ENCODE measurements at places on chromosomes 12 and 14. TPM values are rescaled to one million over a fixed set of nuclear protein-coding genes. Genes with fewer than 3 reads are reported as not detected.

GRCh38 chr12:41473441-41473840, 285.3 kb downstream of the PDZRN4 start:
- no peak for DNase-seq

DNA sequence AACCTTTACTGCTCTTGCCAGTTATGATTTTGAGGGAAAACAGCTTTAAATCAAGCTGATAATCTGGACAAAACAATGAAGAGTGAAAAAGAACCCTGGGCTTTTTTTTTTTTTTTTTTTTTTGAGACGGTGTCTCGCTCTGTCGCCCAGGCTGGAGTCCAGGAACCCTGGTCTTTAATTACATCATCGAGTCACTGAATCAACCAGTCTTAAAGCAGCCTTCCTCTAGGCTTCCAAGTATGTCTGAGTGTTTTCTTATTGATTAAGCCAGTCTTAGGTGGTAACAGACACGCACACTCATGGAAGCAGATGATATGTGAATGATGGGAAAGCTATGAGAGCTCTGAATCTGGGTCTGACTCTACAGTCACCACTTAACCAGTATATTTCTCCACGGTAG, 5.9 kb upstream of the VCPKMT start:
- DNase-seq = no peak

The GLT8D2 gene
- total RNA-seq = 0.32 TPM

DNA sequence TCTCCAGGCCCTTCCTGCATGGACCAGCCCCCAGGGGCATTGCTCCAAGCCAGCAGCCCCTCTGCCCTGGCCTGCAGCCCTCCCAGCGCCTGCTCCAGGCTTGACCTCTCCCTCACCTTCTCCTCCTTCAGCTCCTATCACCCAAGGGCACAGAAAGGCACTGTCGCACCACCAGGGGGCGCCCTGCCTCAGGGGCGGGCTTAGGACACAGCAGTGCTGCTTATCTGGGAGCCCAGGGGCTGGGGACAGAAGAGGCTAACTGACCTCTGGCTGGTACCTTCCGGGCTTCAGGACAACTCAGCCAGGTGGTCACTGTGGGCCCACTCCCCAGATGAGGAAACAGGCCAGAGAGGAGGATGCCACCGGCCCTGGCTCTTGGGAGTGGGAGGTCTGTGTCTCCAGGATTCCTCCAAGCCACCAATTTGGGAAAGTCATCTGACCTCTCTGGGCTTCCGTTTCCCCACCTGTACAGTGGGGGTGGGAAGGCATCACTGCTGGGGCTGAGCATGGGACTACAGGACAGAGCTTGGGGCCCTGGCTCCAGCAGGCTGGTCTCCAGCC, 25.3 kb upstream of the GPR132 start:
- peak; percentile 91 for DNase-seq

GRCh38 chr14:49621114-49621881, 699 bp downstream of the MGAT2 start:
- DNase-seq = peak; percentile 33

DNA sequence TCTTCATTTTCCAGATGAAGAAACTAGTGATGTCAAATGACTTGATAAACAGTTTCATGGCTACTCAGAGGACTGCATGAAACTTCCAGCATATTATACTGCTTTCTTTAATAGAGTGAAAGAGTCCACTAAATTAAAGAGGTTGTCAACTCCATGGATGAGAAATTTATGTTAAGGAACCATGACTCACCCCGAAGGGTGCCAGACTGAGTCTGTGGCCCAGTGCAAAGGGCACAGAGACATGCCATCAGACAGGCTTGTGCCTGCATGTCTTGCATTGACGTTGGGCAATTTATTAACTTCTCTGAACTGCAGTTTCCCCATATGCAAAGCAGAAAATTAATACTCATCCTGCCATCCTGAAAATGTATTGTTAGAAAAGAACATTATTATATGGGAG, 382.4 kb downstream of the APAF1 start:
- DNase-seq = no peak

The PRH2 gene
- 1.0 TPM for total RNA-seq

- DNase-seq = no peak
Observed at GRCh38 chr12:98741196-98741555, 96.1 kb downstream of the APAF1 start.

- no peak for DNase-seq
Observed at GRCh38 chr12:8891976-8892375, 22.3 kb upstream of the PHC1 start.

DNA sequence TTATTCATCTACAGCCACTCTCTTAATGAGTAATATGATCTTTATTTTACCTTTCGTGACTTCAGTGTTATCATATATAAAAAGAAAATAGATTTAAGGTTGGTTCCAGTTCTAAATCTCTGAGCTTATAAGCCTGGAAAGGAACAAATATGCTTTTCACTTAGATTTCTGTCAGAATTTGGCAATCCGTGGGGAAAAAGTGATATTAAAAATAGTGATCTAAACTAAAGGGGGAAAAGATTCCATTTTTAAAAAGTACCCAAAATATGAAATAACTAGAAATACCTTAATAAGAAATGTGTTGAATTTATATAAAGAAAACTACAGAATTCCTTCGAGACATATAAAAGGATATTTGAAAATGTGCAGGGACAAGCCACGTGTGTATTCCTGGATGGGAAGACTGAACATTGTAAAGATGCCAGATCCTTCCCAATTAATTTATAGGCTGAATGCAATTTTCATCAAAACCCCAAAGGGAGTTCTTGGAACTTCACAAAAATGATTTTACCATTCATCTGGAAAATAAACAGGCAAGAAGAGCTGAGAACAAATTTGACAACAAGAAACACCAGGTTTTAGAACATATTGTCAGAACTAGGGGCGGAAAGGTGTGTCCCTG, 142.5 kb downstream of the EFCAB11 start:
- DNase-seq = no peak

DNA sequence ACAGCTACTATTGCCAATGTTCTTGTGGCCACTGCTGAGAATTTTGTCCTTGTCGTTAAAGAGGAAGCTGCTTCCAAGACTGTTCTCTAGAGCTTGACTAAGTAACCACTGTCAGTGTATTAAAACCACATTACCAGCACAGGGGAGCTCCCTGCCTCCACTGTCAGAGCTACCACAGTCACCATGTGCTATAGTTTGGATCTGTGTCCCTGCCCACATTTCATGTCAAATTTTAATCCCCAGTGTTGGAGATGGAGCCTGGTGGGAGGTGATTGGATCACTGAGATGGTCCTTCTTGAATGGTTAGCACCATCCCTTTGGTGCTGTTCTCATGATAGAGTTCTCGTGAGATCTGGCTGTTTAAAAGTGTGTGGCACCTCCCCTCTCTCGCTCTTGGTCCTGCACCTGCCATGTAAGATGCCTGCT, 23.2 kb upstream of the RAP1B start:
- DNase-seq = peak; percentile 22

The AGAP2 gene
- total RNA-seq = 54.1 TPM

The ERBB3 gene
- total RNA-seq = 0.66 TPM

The PRICKLE1 gene
- not detected for total RNA-seq

GRCh38 chr12:57087691-57088353, 1.1 kb upstream of the NAB2 start:
- peak; percentile 86 for DNase-seq

- DNase-seq = no peak
Observed at GRCh38 chr14:93163564-93163963, 21.1 kb downstream of the MOAP1 start.

GRCh38 chr12:119178544-119179334, at the start of gene HSPB8:
Gene HSPB8, plus strand, starts transcription at chr12:119178931. Its CDS starts 382 bp downstream, at chr12:119179313.
- no peak for DNase-seq

- no peak for DNase-seq
Observed at GRCh38 chr12:83807871-83808270, 1104.7 kb downstream of the SLC6A15 start.

DNA sequence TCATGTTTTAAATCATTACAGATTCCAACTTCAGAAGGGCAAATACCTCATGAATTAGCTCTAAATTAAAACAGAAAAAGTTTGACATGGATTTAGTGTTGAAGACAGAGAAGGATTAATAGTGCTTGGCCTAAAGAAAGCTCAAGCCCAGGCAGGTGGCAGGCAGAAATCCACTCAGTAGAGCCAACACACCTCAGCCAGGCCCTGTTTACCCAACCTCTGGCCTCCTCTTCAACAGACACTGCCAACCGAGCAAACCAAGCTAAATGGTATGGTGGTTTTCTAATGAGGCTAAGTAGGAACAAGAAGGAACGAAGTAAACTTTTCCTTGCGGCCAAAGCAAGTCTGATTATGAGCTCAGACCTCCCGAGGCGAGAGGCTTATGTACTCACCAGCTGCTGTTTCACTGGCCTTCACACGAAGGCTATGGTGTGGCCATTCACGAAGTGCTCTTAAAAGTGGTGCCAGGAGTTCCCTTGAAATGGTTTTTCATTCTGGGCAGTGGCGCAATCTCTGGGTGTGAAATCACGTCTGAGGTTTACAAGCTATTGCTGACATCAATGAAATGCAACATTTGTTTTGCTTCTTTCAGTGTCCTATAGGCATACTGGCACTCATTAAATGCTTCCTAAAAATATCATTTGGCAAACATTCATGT, 124.1 kb upstream of the LGR5 start:
- DNase-seq = no peak

The KLRB1 gene
- total RNA-seq = 216 TPM

The NGDN gene
- total RNA-seq = 126 TPM

GRCh38 chr12:121558956-121559355, 21.9 kb downstream of the KDM2B start:
- DNase-seq = no peak

GRCh38 chr14:25197885-25198284, 147.9 kb upstream of the STXBP6 start:
- no peak for DNase-seq

The LALBA gene
- not detected for total RNA-seq

The BATF gene
- total RNA-seq = 12.6 TPM

The DDX11 gene
- total RNA-seq = 78.5 TPM

The SPRYD3 gene
- 32.6 TPM for total RNA-seq

The LPAR5 gene
- total RNA-seq = 17.3 TPM

DNA sequence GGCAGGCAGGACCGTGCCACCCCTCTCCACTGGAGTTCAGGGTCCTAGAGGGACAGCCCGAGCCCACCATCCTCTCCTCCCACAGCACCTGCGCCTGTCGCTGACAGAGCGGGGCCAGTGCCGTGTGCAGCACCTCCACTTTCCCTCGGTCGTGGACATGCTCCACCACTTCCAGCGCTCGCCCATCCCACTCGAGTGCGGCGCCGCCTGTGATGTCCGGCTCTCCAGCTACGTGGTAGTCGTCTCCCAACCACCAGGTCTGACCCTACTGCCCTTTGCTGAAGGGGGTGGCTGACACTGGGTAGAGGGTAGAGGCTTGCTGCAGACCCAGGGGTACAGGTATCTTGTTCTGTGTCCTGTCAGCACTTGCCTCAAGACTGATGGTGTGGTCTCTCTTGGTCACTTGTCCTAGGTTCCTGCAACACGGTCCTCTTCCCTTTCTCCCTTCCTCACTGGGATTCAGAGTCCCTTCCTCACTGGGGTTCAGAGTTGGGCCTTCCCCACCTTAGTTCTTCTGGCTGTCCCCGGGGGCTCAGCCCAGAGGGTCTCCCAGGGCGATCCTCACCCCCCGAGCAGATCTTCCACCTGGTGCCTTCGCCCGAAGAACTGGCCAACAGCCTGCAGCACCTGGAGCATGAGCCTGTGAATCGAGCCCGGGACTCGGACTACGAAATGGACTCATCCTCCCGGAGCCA, 42.0 kb downstream of the SH2B3 start:
- no peak for DNase-seq

DNA sequence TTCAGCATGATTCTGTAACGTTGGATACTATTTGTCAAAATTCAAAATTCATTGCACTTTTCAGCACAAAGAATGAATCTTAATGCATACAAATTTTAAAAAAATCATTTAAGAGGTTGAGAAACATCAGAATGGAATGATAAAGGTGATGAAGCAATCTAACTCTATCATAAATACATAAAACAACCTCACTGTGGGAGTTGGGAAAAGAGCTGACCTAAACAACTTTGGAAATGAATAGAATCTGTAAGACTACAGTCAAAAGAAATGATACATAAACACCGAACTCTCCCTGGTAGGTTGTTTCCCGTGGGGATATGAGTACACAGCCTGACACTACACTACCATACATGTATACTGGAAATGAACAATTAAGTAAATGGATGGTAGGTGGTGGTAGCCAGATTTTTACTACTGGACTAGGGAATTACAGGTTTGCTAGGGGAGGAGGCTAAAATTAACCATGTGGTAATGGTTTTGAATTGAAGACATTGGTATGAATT, 64.9 kb upstream of the PARP11 start:
- DNase-seq = no peak

The GLIPR1L1 gene
- total RNA-seq = not detected

DNA sequence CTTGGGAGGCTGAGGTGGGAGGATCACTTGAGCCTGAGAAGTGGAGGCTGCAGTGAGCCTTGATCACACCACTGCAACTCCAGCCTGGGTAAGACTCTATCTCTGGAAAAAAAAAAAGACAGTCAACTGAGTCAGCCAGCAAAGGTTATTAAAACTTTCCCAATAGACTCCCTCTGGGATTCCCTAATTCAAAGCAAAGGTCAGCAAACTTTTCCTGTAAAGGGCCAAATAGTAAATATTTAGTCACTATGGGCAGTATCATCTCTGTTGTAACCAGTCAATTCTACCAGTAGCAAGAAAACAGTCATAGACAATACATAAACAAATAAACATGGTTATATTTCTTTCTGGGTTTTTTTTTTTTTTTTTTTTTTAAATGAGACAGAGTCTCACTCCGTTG, 122.5 kb downstream of the IPO8 start:
- DNase-seq = no peak

GRCh38 chr14:76267322-76268046, 108.5 kb upstream of the ESRRB start:
- DNase-seq = no peak

- DNase-seq = no peak
Observed at GRCh38 chr12:75503459-75503858, 8.0 kb downstream of the KRR1 start.

DNA sequence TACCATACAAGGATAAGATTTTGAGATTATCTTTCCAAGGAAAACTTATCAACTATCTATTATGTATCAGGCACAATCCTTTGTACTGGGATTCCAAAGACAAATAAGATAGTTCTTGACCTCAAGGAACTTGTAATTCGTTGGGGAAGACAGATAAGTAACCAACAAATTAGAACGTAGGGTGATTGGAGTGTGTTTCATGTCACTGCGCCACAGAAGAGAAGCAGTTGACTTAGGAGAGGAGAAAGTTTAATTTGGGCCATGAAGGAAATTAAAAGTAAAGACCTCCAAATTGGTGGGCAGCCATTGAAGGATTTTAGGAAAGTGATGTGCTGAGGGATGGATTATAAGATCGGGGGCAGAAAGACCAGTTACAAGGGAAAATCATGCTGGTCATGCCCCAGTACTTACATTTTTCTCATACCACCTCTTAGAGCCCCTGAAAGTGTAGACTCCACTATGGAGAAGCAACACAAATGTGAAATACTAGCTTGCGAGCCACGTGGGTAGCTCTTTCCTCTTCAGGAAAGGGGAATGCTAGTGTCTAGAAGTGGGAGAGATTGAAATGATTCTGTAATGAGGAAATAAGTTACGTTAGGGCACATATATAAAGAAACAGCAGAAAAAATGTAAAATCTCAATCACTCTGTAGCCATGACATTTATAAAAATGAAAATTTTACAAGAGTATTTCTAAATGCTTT, 148.7 kb downstream of the ETV6 start:
- DNase-seq = no peak

The SCAF11 gene
- total RNA-seq = 208 TPM

The CLEC1B gene
- total RNA-seq = 1.0 TPM

GRCh38 chr12:256225-256624, 6.4 kb downstream of the SLC6A13 start:
- no peak for DNase-seq

The CLEC4D gene
- 0.50 TPM for total RNA-seq
